NCI-H226 (cell line): ENCODE measurements at places on chromosomes 12 and 14.

DNA sequence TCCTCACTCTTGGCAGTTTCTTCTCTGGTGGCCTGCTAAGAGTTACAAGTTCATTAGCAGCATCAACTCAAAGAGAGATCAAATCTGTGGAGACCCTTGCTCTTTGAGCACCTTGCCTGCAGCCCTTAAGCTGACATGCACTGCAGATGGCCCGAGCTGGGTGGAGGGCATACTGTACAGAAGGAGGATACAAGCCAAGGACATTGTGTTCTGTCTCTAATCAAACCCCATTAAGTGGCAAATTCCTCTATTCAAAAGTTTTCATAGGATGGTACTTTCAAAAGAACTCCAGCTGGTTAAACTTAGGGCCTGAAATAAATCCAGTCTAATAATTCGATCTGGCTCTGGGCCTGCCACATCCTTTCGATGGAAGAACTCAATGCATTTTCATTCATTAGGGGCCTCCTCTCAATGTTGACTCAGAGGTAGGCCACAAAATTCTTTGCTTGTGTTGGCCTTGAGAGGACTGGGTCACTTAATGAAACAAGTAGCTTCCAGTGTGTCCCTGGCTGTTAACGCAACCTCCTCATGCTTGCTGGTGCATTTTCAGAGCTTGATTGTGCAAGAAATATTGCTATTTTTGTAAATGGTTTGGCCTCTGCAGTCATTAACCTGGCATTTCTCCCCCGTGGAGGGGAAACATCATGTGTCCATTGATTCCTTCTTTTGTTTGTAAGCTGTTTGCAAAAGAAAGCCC, 318.2 kb downstream of the NUAK1 start:
- no peak for DNase-seq

DNA sequence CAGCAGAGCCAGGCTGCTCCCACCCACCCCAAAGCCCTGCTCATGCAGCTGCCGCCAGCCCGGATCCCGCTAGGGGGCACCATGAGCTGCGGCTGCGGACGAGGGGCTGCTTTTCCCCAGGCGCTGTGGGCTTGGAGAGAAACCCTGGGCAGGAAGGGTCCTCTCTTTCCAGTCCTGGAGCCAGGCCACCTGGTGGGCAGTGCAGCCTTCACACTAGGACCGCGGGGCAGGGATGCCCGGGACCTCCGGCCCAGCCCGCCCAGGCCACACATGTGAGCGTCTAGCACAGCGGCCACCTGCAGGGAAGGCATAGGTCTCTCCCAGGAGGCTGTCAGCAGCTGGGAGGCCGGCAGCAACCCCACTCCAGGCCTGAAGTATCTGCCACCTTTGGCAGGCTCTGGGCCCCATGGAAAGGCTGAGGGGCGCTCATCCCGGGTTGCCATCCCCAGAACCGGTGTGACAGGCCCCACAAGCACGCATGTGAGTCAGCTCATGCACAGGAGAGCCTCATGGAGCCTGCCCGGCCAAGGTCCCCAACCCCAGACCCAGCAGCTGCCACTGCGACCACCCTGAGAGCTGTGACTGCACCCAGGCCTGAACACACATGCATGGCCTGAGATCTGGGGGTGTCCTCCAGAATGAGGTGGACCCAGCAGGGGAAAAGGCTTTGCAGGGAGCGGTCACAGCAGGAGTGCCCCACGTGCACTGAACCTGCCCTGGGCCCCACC, 280.0 kb upstream of the RTL1 start:
- no peak for DNase-seq

- no peak for DNase-seq
These were observed 60.4 kb downstream of the RASSF8 start for GRCh38 chr12:26018926-26019325.

- no peak for DNase-seq
These were observed 5.1 kb downstream of the AMHR2 start for GRCh38 chr12:53428741-53429140.

- DNase-seq = no peak
These were observed 21.6 kb downstream of the TRPV4 start for GRCh38 chr12:109811624-109811995.

DNA sequence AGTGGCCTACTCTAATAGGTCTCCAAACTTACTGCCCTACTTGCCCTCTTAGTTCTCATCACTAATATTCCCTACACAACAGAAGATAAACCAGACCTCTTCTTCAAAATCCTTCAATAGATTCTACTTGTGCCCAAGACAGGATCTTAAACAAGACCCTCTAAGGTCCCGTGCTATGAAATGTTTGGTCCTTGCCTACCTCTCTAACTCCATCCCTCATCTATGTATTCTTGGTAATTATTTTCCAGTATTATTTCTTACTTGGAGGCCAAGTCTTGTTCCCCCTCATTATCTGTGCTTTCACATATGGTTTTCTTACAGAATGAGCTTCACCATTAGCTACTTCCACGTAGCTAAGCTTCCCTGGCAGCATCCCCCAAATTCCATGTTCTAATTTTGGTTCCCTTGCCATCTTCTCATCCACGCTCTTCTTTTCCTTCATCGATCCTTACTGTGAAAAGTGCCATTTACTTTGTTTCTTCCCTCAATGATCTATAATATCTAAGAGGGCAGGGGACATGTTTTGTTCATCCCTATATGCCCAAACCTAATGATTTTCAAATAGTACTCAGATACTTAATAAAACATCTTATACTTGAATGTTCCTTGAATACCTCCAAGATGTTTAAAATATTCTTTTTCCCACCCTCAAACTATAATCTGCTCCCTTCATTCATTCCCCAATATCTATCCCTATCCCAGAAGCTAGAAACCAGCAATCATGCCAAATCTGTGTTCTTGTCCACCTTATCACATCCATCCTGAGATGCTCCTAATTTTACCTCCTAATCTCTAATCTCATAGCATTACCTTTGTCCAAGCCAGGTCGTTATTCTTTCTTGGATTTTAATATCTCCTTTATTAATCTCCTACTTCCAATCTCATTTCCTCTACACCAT, 10.1 kb downstream of the HNRNPC start:
- no peak for DNase-seq

- DNase-seq = peak; percentile 9
These were observed 682 bp upstream of the TRIP11 start for GRCh38 chr14:92040431-92041051.

GRCh38 chr14:34713681-34714319, 593 bp downstream of the CFL2 start:
- no peak for DNase-seq
